Activated naive CD4-positive, alpha-beta T cell treated with Interleukin-2 at 50 U/mL for 16 hours (primary cell): ENCODE measurements at places on chromosomes 11 and 22.

GRCh38 chr11:86201371-86201884 is 43.1 kb upstream of the EED start:
- no peak for DNase-seq

DNA sequence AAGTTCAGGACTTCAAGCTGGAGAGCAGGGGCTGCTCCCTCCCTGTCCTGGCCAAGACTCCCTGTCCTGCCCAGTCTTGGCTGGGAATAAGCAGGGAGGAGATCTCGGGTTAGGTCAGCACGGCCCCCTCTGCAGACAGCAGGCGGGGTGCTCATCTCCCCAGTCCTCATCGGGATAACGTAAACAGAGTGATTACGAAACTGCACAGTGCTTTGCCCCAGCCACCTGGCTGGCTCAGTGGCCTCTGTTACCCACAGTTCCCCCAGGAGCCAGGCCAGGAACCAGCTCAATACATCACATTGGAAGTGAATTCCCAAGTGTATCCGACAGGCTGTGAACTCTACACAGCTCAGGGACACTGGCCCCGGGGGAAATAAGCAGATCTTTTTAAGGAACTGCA is 42.7 kb upstream of the KCNJ11 start:
- no peak for DNase-seq

DNA sequence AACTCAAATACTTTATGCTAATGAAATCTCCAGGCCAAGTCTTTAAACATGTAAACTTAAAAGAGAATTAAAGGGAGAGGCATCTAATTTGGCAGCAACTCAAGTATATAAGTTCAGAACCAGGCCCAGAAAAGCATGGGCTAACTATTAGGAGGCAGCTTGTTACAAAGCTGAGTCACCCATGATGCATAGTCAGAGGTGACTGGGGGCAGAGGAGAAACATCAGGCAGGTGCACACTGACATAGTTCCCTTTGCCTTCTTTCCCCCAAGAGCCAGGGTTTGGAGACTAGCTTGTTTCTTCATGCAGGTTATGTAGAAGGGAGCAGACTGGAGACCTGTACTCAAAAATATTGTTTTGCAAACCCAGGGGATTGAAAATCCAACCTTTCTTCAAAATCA is 619.0 kb downstream of the SOX6 start:
- DNase-seq: no peak

DNA sequence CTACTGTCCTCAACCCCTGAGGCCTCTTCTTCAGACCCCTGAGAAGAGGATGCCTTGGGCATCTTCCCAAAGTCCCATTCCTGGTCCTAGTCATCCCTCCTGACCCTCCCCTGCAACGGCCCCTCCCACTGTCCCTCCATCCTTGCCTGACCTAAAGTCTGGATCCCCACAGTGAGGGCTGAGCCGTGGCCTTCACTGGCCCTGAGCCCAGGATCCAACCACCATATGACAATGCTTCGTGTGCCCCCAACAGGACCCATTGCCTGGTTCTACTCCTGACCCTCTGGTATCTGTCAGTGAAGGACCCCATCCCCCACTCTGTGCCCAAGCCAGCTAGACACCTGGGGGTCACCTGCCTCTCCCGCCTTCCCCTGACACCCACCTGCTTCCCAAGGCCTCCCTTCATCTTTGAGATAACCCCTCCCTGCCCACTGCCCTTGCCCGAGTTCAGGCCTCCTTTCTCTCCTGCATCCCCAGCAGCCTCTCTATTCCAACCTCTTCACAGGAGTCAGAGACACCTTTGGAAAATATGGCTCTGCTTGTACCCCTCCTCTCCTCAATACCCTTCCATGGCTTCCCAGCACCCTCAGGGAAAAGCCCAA is 48.0 kb downstream of the LRRC32 start:
- no peak for DNase-seq

- no peak for DNase-seq
These were observed at the start of gene C11orf68 for GRCh38 chr11:65918211-65919140. TSS of gene C11orf68 (minus strand) at chr11:65919062. CDS start at chr11:65919031, 31 bp downstream.

DNA sequence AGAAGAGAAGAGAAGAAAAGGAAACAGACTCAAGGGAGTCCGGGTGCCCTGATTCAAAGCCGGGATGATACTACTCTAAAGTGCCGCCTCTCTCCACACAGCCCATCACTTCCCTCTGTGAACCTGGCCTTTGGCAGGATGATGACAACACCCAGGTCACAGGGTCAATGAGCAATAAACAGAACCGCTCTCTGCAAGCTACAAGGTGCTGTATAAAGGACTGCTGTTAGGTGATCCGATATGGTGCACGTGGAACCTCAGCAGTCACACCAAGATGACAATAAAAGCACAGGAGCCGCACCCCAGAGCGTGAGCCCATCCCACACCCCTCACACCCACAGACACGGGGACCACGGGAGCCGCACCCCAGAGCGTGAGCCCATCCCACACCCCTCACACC is 10.7 kb downstream of the TTLL1 start:
- DNase-seq: no peak

DNA sequence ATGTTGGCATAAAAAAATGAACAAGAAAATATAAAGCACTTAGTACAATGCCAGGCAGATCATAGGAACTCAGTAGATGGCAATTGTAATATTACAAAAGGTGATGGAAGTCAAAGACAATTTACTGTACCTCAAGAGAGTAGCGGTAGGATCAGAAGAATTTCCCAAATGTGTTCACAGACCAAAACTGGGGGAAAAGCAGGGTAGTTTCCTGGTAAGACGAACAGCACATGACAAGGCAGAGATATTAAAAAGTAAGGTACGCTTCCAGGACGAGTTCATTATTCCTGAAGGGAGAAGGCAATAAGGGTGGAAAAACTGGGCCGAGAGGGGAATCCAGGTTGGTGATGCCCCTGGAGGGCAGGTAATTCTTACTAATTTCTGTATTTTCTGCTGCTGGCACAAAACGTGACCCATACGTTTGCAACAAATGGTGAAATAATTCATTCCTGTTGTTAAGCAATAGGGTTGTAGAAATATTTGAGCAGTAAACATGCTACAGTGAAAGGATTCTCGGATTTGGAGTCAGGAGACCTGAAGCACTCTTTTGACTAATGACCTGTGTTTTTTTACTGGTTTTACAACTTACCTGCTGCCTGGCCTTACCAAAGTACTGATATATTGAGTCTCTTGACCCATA is 786 bp upstream of the ANKRD42 start:
- DNase-seq: no peak

DNA sequence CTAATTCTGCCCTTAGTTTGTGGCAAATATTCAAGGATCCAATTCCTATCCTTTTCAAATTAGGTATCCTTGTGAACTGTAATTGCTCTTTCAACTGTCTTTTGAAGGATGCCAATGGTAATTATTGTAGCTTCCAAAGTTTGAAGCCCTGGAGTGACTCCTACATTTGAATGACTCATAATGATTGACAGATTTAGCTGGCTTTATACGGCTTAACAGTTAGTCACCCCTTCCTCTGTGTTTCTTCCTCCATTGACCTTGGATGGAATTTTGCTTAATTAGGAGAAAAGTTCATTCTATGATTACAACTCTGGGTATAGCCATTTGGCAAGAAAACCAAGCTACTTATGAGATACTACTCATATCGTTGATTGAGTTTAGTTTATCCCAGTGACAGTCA is 639.3 kb upstream of the KIRREL3 start:
- DNase-seq: no peak

GRCh38 chr11:75563978-75564552 is 2.0 kb downstream of the SERPINH1 start:
- DNase-seq: no peak

GRCh38 chr11:64778223-64778472 is 194 bp downstream of the SF1 start:
- DNase-seq: no peak

- DNase-seq: no peak
These were observed 1.2 kb upstream of the TECTA start for GRCh38 chr11:121099885-121100284.

DNA sequence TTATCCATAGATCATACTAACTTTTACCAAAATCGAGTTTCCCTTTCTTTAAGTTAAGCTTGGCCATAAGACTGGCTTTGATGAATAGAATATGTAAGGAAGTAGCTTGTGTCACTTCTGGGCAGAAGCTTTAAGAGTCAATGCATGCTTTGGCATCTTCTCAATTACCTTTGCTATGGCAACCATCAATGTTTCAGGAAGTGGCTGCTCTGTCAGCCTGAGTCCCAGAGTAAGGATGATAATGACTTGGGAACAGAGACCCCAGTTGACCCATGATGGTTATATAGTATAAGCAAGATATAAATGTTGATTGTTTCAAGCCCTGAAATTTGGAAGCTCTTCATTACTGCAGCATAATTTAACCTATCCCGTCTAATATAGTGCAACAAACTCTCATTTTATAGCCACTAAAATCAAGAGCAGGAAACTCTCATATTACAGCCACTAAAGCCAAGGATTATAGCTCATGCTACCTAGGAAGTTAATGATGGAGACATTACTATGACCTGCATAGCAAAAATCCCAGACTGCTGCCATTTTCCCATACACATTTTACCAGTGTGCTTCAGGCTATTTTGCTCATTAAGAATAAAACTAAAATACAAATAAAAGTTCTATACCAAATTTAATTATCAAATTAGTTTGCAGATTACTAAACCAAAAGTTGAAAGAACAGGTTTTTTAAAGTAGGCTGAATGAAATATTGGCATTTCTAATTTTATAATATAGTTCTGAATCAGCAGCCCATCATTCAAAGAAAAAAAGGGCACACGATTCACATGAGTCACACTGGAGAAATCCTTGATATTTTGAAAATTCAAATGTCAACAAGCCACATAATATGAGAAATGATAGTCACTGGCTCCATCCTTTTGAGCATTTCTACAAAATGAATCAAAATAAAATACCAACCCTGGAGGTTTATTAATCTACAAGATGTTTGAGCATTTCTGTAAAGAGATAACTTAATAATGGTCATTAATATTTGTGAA is 23.8 kb downstream of the FSHB start:
- DNase-seq: no peak

DNA sequence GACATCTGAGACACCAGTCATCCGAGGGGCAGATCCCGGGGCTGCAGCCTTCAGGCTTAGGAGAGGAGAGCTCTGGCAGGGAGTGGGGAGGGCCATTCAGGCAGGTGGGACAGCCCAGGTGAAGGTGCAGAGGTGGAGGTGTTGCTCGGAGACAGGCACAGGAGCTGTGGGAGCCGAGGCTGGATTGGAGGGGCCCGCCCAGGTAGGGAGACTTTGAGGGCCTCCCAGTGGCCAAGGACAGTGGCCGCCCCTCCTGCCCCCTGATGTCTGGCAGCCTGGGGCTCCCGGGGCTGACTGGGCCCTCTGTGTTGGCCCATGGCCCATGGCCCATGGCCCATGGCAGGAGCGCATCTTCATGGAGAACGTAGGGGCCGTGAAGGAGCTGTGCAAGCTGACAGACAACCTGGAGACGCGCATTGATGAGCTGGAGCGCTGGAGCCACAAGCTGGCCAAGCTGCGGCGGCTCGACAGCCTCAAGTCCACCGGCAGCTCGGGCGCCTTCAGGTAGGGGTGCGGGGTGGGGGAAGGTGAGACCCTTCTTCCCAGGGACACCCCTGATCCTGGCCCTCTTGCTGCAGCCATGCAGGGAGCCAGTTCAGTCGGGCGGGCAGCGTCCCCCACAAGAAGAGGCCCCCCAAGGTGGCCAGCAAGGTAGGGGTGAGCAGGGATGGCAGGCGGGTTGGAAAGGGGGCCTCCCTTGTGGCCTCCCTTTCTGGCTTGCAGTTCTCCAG is 13.3 kb downstream of the TMEM258 start:
- no peak for DNase-seq

DNA sequence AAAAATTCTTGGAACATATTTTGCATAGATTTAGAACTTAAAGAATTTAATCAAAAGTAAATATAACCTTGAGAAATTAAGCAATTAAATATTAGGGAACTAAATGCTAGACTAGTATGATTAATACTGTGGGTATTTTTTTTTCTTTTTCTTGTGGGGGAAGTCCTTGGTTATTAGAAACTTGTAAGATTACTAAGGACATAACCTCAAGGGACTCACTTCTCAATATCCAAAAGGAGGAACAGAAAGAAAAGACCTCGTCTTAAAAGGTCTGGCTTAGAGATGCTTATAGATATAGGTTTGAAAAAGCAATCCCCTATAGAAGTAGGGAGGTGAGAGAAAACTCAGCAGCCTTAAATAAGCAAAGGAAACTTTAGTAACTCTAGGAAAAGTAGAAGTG is 368.5 kb downstream of the INSC start:
- DNase-seq: no peak

- DNase-seq: no peak
These were observed 53.4 kb upstream of the PARVG start for GRCh38 chr22:44127356-44127755.

GRCh38 chr11:16973338-16973964 is 40.8 kb downstream of the PLEKHA7 start:
- DNase-seq: no peak

DNA sequence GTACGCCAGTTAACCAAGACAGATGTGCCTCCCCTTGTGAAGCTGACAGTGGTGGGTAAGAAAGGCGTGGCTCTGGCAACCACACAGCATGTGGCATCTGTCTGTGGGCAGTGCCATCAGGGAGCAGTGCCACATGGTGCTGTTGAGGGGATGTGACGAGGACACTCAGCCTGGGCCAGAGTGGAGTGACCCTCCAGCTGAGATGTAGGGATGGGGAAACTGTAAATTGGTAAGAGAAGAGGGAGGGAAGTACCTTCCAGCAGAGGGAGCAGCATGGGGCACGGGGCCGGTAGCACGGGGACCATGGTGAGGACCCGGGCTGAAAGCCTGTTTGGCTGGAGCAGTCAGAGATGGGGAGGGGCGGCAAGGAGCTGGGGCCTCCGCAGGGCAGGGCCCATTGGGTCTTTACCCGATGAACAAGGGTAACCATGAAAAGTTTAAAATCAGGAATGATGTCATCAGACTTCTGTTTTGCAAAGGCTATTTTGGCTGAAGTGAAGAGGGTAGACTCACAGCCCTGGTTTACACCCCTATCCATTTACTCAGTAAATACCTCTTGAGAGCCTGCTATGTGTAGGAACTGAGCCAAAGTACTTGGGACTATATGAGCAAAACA is 10.4 kb downstream of the TMPRSS6 start:
- DNase-seq: no peak

DNA sequence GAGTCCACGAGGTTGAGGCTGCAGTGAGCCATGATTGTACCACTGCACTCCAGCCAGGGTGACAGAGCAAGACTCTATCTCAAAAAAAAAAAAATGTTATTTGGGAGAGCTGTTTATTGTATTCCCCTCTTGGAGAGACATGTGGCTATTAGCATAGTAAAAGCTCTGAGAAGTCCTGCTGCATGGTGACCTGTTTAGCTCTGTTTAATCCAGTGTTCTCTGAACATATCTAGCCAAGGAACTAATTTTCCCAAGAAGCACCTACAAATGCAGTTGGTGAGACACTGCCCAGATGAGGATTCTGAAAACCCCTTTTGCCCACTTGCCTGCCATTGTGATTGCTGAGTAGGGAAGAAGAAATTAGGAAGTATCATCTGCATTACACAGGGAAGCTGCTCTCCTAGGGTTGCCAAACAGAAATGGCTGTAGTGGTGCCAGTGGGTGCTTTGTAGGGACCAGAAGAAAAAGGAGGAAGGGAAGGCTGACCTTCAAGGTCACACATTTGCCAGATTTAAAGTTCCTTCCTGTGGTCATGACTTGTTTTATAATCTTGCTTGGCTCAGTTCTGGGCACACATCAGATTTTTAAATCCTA is 15.7 kb downstream of the TIMP3 start:
- no peak for DNase-seq

GRCh38 chr11:57458410-57459163 is 1.7 kb upstream of the RTN4RL2 start:
- peak; percentile 67 for DNase-seq

GRCh38 chr22:39576027-39576426 is 5.5 kb downstream of the CACNA1I start:
- DNase-seq: no peak
